T-helper 17 cell (primary cell): ENCODE measurements at places on chromosomes 4 and X. TPM values are rescaled to one million over a fixed set of nuclear protein-coding genes. Genes with fewer than 3 reads are reported as not detected.
A peak's percentile ranks its signal among the peaks of the same experiment; 100 is the strongest.

ERAS gene
- total RNA-seq, result not detected

CT55 gene
- total RNA-seq, result not detected

ODAPH gene
- total RNA-seq, result 0.29 TPM

HHIP gene
- total RNA-seq, result not detected

HSFX4 gene
- not detected for total RNA-seq

CFI gene
- not detected for total RNA-seq

DUSP21 gene
- not detected for total RNA-seq

ACSL4 gene
- 13.6 TPM for total RNA-seq

CFAP99 gene
- 0.63 TPM for total RNA-seq

PNMA6F gene
- total RNA-seq, result not detected

DNA sequence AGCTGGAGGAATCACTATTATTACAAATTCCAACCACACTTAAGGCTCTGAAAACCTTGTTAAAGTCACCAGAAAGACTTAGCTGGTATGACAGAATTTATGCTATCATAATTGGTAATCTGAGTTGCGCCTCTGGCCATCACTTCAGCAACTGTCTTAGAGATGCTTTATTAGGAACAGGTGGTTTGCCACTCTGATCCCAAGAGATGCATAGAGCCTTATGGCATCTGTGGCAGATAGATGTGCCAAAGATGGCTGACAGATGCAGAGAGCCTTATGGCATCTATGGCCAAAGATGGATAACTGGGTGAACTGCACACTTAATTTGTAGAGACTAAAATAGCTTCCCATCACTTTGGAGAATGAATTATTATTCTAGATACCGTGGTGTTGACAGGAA lies 32.3 kb upstream of the PLAC8 start:
- no peak overlapping the region for H3K4me3 ChIP-seq
- no peak for DNase-seq
- H3K27ac ChIP-seq, result no peak overlapping the region
- H3K36me3 ChIP-seq, result no peaks in the 10 kb centered on the region

DNA sequence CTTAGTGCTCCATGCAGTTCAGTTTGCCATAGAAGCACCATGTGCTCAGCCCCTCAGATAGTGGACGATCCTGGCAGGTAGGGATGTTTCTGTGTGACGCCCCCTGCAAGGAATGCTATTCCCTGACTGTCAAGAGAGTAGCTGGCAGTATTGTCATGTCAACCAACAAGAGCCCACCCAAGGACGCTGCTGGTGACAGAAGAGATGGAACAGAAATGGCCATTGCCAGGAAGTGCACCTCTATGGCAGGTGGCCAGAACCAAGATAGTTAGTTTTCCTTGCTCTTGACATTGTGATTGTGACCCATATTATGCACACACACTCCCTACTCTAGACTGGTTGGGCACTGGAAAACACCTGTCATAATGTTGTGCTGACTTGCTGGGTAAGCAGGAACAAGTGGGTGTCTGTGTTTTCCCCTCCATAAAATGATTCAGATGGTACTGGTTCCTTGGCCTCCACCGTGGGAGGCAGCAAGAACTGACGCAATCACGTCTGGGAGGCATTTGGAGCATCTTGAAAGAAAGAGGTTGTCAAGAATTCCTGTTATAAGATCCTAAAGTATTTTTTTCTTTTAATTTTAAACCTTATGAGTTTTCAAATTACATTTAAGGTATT lies 507.9 kb downstream of the MID1IP1 start:
- H3K27ac ChIP-seq, result peak overlapping the region; percentile 98
- peaks cover 2% of the 10 kb centered on the region for H3K36me3 ChIP-seq
- peaks cover 27% of the 10 kb centered on the region for H3K4me1 ChIP-seq
- no peak overlapping the region for H3K4me3 ChIP-seq
- no peaks in the 10 kb centered on the region for H3K27me3 ChIP-seq

DNA sequence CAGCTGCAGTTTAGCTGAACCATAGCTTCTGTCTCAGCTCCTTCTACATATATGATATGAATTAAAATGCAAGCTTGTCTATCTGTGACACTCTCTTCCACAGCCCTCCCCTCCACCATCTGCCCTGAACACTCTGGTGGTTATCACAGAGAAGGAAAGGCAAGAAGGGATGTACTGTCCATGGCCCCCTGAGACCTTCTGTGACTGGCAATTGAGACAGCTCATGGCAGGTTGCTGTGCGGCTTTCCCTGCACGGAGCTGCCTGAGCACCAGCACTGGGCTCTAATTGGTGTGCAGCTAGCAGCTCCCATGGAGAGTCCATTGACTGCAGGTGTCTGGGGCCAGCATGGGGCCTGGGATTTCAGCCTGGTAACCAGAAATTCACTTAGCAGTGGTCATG lies 109.8 kb upstream of the ANXA3 start:
- H3K4me3 ChIP-seq, result no peak overlapping the region
- H3K36me3 ChIP-seq, result no peaks in the 10 kb centered on the region
- H3K27ac ChIP-seq, result no peak overlapping the region
- H3K27me3 ChIP-seq, result peaks cover 32% of the 10 kb centered on the region
- no peak for DNase-seq
- no peaks in the 10 kb centered on the region for H3K4me1 ChIP-seq

- no peak for DNase-seq
- H3K4me3 ChIP-seq, result peak overlapping the region; percentile 97
- peak overlapping the region; percentile 96 for H3K27ac ChIP-seq
- H3K27me3 ChIP-seq, result no peaks in the 10 kb centered on the region
- peaks cover 21% of the 10 kb centered on the region for H3K4me1 ChIP-seq
- peaks cover 4% of the 10 kb centered on the region for H3K36me3 ChIP-seq
Measured at GRCh38 chr4:177441061-177441802, 1.0 kb downstream of the AGA start.

DNA sequence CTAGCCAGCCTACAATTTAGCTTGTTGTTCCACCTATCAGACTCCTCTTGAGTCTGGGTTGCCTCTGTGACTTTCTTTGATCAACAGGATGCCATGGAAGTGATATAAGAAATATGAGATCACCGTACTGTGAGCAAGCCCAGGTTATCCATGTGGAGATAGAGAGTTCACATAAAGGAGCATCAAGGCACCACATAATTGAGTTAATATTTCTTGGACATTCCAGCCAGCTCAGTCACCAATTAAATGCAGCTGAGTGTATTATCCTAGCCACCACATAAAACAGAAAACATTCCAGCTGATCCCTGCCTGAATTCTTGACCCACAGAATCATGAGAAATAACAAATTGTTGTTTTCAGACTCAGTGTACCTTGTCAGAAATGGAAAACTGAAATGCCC lies 253.6 kb downstream of the PPP1R2C start:
- H3K27me3 ChIP-seq, result no peaks in the 10 kb centered on the region
- H3K36me3 ChIP-seq, result no peaks in the 10 kb centered on the region
- no peak overlapping the region for H3K4me3 ChIP-seq
- no peak overlapping the region for H3K27ac ChIP-seq

GRCh38 chr4:107705742-107706556 lies 14.1 kb downstream of the PAPSS1 start:
- no peak overlapping the region for H3K27ac ChIP-seq
- H3K36me3 ChIP-seq, result no peaks in the 10 kb centered on the region
- H3K27me3 ChIP-seq, result no peaks in the 10 kb centered on the region
- H3K4me1 ChIP-seq, result peaks cover 9% of the 10 kb centered on the region
- no peak overlapping the region for H3K4me3 ChIP-seq

DNA sequence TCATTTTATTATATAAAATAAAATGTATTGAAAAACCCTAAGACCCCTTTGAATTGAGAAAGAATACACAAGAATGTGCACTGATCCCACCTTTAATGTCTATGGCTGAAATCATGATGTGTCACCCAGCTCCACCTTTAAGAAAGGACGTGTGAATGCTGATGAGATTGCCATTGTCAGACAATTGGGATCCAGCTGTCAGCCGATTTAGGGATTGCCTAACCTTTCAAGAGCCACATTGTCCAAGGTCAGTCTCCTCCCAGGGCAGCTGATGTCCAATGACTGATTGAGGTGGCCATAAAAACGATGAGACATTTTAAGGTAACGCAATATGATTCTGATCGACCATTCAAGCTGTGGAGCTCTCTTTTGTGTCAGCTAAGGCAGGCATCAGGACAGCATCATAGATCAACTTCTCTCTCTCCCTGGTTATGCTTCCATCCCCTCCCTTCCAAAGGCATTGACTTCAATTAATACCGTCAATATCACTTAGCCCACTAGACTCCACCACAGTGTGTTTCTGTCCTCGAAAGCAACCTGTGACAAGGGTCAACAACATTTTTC lies 1676.4 kb downstream of the PCDH7 start:
- H3K27me3 ChIP-seq, result no peaks in the 10 kb centered on the region
- no peak overlapping the region for H3K4me3 ChIP-seq
- no peak overlapping the region for H3K27ac ChIP-seq
- no peaks in the 10 kb centered on the region for H3K4me1 ChIP-seq
- no peaks in the 10 kb centered on the region for H3K36me3 ChIP-seq
- no peak for DNase-seq

GRCh38 chrX:69186651-69187050 lies 21.4 kb upstream of the PJA1 start:
- H3K27ac ChIP-seq, result no peak overlapping the region
- H3K4me3 ChIP-seq, result no peak overlapping the region
- no peaks in the 10 kb centered on the region for H3K27me3 ChIP-seq
- H3K36me3 ChIP-seq, result no peaks in the 10 kb centered on the region

GRCh38 chr4:182337366-182337765 lies 94.2 kb downstream of the TENM3 start:
- DNase-seq, result no peak
- H3K27me3 ChIP-seq, result no peaks in the 10 kb centered on the region
- H3K27ac ChIP-seq, result no peak overlapping the region
- no peaks in the 10 kb centered on the region for H3K36me3 ChIP-seq

- DNase-seq, result no peak
- no peaks in the 10 kb centered on the region for H3K4me1 ChIP-seq
- H3K36me3 ChIP-seq, result peaks cover 2% of the 10 kb centered on the region
- H3K27me3 ChIP-seq, result no peaks in the 10 kb centered on the region
- H3K27ac ChIP-seq, result no peak overlapping the region
Measured at GRCh38 chrX:38117485-38117884, 103.2 kb downstream of the SRPX start.

DNA sequence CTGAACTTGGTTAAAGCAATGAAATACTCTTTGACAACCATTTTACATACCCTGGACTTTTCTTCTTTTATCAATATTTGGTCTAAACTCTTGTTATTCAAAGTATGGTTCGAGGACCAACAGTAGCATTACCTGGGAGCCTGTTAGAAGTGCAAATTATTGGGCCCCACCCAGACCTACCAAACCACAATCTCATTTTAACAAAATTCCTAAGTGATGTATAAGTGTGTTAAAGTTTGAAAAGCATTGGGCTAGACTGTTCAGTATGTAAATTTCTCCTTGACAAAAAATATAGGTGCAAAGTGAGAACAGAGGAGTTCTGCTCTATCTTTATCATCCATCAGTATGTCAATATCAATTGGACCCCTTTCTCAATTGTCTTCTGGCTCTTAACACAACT lies 67.1 kb downstream of the PGRMC1 start:
- H3K27me3 ChIP-seq, result peaks cover 7% of the 10 kb centered on the region
- no peak for DNase-seq
- no peak overlapping the region for H3K27ac ChIP-seq
- no peaks in the 10 kb centered on the region for H3K36me3 ChIP-seq
- H3K4me1 ChIP-seq, result peaks cover 5% of the 10 kb centered on the region

DNA sequence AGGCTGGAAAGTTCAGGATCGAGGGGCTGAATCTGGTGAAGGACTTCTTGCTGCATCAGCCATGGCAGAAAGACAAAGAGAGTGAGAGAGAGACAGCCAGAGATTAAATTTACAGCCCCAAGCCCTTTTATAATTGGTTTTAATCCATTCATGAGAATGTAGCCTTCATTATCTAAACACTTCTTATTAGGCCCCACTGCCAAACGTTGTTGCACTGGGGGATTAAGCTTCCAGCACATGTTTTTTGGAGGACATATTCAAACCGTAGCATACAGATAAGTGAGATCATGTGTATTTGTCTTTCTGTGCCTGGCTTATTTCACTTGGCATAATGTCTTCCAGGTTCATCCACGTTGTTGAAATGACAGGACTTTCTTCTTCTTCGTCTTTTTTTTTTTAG lies 524.7 kb downstream of the SPRY1 start:
- no peaks in the 10 kb centered on the region for H3K36me3 ChIP-seq
- H3K4me1 ChIP-seq, result no peaks in the 10 kb centered on the region
- no peak overlapping the region for H3K27ac ChIP-seq
- DNase-seq, result no peak
- peaks cover 5% of the 10 kb centered on the region for H3K27me3 ChIP-seq

DNA sequence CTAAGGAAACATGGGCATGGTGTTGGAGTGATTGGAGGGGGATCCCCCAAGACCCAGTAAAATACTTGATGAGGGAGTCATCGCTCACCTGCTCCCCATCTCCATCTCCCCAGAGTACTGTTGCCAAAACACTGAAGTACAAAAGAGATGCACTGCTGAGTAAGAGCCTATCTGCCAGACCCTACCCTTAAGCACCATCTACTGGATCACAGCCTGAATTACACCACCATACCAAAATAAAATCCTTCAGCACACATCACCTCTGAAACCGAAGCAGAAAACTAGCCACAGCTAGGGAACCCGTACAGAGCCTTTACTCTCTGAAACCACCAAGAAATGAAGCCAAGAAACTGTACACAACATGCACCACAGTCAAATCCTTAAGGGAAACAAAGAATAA lies 466.3 kb upstream of the ACTRT1 start:
- H3K4me3 ChIP-seq, result no peak overlapping the region
- no peaks in the 10 kb centered on the region for H3K27me3 ChIP-seq
- H3K36me3 ChIP-seq, result no peaks in the 10 kb centered on the region
- no peaks in the 10 kb centered on the region for H3K4me1 ChIP-seq
- DNase-seq, result no peak
- no peak overlapping the region for H3K27ac ChIP-seq

DNA sequence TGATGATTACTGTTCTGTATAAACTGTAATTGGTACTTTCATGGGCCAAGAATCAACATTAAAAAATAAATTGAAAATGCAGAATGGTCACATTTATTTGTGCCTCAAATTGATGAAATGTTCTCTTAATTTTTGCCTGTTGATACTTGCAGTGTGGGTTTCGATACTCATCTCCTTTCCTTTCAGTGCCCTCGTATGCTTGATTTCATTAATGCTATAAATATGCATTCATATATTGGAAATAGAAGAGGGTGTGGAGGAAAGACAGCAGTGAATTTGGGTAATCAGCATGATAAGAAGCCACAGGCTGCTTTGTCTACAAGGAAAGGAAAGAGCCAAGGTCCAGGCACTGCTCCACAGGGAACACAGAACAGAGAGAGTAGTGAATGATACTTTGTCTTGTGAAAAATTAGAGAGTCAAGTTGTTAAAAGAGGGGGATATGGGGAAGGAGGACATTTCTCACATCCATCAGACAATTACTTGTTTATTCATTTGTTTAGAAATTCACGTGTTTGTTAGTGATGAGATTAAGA lies 1.0 kb upstream of the DDX60 start:
- peak overlapping the region; percentile 94 for H3K4me3 ChIP-seq
- DNase-seq, result no peak
- H3K27ac ChIP-seq, result peak overlapping the region; percentile 98

DNA sequence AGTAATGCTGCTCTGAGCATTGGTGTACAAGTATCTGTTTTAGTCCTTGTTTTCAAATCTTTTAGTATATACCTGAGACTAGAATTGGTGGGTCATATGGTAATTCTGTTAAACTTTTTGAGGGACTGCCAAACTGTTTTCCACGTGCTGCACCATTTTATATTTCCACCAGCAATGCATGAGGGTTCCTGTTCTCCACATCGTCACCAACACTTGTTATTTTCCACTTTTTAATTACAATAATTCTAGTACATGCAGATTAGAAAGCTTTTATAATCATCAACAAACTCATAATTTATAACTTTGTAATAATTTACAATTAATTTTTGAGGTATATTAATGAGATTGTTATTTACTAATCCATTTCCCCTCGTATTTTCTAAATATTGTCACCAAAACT lies 79.4 kb downstream of the CEP135 start:
- no peak overlapping the region for H3K27ac ChIP-seq
- no peak for DNase-seq
- no peaks in the 10 kb centered on the region for H3K27me3 ChIP-seq
